ENCODE measurements at places on chromosomes 3 and 15.

- no peak for DNase-seq
Observed at GRCh38 chr3:156059950-156060501, 60.4 kb upstream of the KCNAB1 start.

GRCh38 chr3:34504775-34505174 is 706.3 kb downstream of the PDCD6IP start:
- DNase-seq = no peak

- peak; percentile 79 for DNase-seq
Observed at GRCh38 chr3:61650276-61650675, 88.9 kb downstream of the PTPRG start.

GRCh38 chr3:15460891-15461531 is 33.6 kb downstream of the EAF1 start:
- DNase-seq = peak; percentile 59

DNA sequence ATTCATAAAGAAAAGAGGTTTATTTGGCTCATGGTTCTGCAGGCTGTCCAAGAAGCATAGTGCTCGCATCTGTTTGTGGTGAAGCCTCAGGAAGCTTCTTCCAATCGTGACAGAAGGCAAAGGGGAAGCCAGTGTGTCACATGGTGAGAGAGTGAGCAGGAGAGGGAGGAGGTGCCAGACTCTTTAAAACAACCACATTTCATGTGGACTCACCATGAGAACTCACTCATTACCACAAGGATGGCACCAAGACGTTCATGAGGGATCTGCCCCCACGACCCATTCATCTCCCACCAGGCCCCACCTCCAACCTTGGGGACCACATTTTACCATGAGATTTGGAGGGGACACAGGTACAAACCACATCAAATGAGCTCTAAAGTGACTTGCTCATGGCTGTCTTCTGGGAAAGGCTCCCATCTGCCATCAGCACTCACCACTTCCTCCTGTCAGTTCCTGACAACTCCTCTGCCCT is 327.3 kb upstream of the TLE3 start:
- no peak for DNase-seq

DNA sequence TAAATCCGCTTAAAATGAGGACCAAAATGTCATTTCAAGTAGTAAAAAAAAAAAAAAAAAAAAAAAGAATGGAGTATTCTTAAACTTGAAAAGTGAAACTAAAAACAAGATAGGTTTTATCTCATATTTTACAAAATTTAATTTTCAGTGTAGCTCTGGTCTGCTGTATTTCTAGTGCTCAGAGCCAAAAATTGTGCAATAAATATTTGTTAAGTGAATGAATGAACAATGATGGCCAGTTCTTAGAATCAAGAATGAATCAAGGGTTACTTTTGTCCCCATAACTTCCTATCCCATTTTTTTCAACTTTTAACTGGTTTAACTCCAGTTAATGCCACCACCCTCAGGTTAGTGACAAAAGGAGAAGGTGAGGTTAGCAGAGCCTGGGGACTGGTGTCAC is 214.4 kb downstream of the ABHD5 start:
- no peak for DNase-seq

- DNase-seq = no peak
Observed at GRCh38 chr3:123258811-123259420, 57.2 kb downstream of the SEC22A start.

DNA sequence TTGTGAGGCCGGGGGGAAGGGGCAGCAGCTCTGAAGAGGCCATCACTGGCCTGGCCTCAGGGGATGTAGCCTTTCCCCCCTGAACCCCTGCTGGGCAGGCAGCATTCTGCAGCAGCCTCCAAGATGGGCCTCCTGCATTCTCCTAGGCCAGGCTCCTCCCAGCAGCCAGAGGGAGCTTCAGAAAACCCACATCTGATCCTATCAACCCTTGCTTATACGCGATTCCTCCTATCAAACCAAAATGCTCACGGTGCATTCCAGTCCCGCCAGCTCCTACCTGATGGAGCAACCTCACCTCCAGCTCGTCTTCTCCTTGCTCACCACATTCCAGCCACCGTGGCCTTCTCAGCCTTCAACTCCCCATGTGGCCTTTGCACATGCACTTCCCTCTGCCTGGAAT is 85.7 kb downstream of the MEGF11 start:
- no peak for DNase-seq
